Endodermal cell (in vitro differentiated cells): ENCODE measurements at places on chromosomes 1 and 21. TPM values are rescaled to one million over a fixed set of nuclear protein-coding genes. Genes with fewer than 3 reads are reported as not detected.

DNA sequence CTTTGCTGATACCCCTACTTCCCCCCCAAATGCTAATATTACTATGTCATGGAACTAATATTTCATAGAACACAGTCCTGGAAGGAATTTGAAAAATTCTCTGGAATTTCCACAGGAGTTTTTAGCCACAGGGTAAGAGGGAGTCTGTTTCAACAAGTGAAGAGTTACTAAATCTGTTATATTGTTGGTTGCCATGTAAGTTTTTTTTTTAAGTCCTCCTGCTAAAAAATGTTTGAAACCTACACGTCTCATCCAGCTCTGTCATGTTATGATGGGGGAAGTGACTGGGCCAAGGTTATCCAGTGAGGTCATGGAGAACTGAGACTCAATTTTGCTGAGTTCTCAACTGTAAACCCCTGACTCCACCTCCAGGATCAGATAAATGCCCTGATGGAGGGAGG, 60.8 kb upstream of the USP24 start:
- H3K4me1 ChIP-seq: no peaks in the 10 kb centered on the region
- H3K27me3 ChIP-seq: peaks cover under 1% of the 10 kb centered on the region
- H3K27ac ChIP-seq: no peak overlapping the region
- no peaks in the 10 kb centered on the region for H3K36me3 ChIP-seq
- DNase-seq: no peak

The C1QA gene
- not detected in 2 replicates for total RNA-seq

GRCh38 chr1:6029351-6029750, 16.3 kb upstream of the KCNAB2 start:
- no peaks in the 10 kb centered on the region for H3K27me3 ChIP-seq
- H3K4me3 ChIP-seq: no peak overlapping the region
- no peak for DNase-seq
- H3K27ac ChIP-seq: no peak overlapping the region

The HORMAD1 gene
- total RNA-seq: not detected in 3 replicates

DNA sequence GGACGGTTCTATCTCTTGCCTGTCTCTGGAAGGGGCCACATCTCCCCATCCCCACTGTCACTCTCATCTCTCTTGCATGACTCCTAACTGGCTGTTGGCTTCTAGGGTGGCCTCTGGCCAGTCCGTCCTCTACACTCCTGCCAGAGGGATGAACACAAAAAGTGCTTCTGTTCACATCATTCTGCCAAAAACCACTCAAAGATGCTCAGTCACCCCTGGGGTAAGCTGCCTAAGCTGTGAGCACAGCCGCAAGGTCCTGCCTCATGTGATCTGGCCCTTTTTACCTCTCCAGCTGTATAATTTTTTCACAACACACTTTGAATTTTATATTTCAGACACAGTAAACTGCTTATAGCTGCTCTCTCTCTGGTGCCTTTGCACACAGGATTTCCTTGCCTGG, 97.6 kb upstream of the CD34 start:
- H3K27ac ChIP-seq: no peak overlapping the region
- DNase-seq: no peak
- H3K4me3 ChIP-seq: no peak overlapping the region
- H3K36me3 ChIP-seq: no peaks in the 10 kb centered on the region

The FHL3 gene
- total RNA-seq: 20.6 and 21.3 TPM in 2 replicates

DNA sequence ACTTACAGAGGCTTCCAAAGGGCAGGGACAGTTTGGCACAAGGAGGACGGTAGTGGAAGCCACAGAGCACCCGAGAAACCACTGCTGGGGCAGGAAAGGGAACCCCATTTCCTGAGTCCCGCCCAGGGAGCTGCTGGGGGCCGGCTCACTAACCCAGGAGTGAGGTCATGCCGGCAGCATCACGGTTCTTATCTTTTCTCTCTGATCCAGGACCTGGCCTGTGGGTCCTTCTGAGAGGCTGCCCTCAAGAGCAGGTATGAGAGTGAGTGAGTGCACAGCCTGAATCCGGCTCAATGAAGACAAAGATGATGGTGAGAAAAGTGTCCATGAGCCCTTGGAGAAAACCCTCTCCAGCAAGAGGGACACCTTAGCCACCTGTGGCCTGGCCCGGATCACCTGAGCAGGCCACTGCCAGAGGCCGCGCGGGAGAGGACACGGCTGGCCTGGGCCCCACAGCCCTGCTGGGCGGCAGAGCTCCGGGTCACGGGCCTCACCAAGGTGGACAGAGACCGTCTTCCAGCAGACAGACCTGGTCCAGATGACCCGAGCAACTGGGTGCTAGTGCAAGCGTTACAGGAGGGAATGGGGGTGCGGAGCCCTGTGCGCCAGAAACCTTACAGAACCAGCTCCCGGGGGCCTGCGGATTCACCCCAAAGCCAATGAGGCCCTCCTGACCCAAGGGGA, 94.9 kb downstream of the RIPK4 start:
- H3K27ac ChIP-seq: no peak overlapping the region
- no peaks in the 10 kb centered on the region for H3K36me3 ChIP-seq
- no peak for DNase-seq
- no peaks in the 10 kb centered on the region for H3K27me3 ChIP-seq
- no peaks in the 10 kb centered on the region for H3K4me1 ChIP-seq

- H3K27me3 ChIP-seq: no peaks in the 10 kb centered on the region
- peaks cover 5% of the 10 kb centered on the region for H3K36me3 ChIP-seq
- peaks cover 36% of the 10 kb centered on the region for H3K4me1 ChIP-seq
- H3K27ac ChIP-seq: no peak overlapping the region
- DNase-seq: no peak
Observed at GRCh38 chr1:81848880-81849682, 48.3 kb downstream of the ADGRL2 start.

The RBP7 gene
- 2.6 and 3.6 TPM in 2 replicates for total RNA-seq

The PRKAA2 gene
- total RNA-seq: 13.2 to 15.8 TPM (median 15.3 TPM) in 3 replicates

- H3K27ac ChIP-seq: no peak overlapping the region
- DNase-seq: peak; percentile 69
- H3K36me3 ChIP-seq: no peaks in the 10 kb centered on the region
- H3K4me3 ChIP-seq: no peak overlapping the region
- no peaks in the 10 kb centered on the region for H3K27me3 ChIP-seq
- no peaks in the 10 kb centered on the region for H3K4me1 ChIP-seq
Observed at GRCh38 chr1:90809093-90809492, 92.0 kb upstream of the BARHL2 start.

DNA sequence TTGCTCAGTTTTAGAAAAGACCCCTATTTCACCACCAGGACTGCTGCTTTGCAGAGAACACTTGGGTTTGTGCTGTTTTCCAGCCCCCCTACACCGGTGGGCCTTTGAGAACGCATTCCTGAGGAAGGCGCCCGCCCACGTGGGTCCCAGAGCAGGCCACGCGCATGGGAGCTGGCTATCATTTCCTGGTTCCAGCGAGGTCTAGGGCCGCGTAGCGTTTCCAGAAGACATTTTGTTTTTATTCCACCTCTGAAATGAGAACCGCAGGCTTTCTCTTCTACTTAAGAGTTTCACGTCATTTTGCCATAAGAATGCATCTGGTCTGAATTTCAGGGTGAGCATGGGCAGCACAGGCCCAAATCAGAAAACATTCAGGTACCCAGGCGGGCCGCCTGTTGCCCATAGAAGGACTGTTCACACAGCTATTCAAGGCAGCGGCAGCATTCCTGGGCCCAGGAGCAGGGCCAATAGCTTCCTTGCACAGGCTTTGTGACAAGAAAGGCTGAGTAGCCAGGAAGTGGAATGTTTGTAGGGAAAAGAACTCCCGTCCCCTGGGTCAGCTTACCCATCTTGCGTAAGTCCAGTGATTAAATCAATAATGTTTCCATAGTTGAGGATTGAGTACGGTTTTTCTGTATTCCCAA, 1.4 kb upstream of the KLHL21 start:
- peaks cover 5% of the 10 kb centered on the region for H3K36me3 ChIP-seq
- peak overlapping the region; percentile 96 for H3K27ac ChIP-seq
- peaks cover 10% of the 10 kb centered on the region for H3K4me1 ChIP-seq
- no peaks in the 10 kb centered on the region for H3K27me3 ChIP-seq

The TNFRSF9 gene
- 0.07 TPM in 1 of 3 replicates, not detected in the others for total RNA-seq

GRCh38 chr1:15229707-15230131, 17.3 kb upstream of the FHAD1 start:
- no peak overlapping the region for H3K27ac ChIP-seq
- no peaks in the 10 kb centered on the region for H3K36me3 ChIP-seq
- no peak overlapping the region for H3K4me3 ChIP-seq
- no peak for DNase-seq
- H3K4me1 ChIP-seq: no peaks in the 10 kb centered on the region

DNA sequence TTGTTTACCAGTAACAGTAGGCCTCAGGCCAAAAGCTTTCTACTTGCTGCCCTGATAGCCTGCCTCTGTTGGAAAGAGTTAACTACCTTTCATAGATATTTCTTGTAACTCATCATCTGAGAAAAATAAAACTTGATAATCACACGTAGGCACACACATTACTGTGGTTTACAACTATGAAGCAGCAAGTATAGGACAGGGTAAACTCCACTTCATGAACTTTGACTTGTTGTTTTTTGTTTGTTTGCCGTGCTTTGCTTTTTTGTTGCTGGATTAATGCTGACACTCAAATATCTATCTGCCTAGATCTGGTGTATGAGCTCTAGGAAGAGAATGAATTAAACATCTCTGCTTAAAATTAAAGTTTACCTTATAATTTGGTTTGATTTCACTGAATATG, 924.7 kb upstream of the ADGRL2 start:
- H3K27me3 ChIP-seq: no peaks in the 10 kb centered on the region
- H3K36me3 ChIP-seq: no peaks in the 10 kb centered on the region
- H3K4me1 ChIP-seq: no peaks in the 10 kb centered on the region
- H3K4me3 ChIP-seq: no peak overlapping the region

The CSF1 gene
- 0.84 and 1.0 TPM in 2 replicates for total RNA-seq

The ZSWIM5 gene
- 8.8 to 11.1 TPM (median 9.6 TPM) in 3 replicates for total RNA-seq

GRCh38 chr1:16126160-16126559, 29.7 kb downstream of the EPHA2 start:
- H3K27ac ChIP-seq: no peak overlapping the region
- no peak overlapping the region for H3K4me3 ChIP-seq
- peak; percentile 26 for DNase-seq
- H3K36me3 ChIP-seq: peaks cover 85% of the 10 kb centered on the region

GRCh38 chr1:13825033-13825432, 125.0 kb downstream of the PRDM2 start:
- H3K27me3 ChIP-seq: peaks cover 21% of the 10 kb centered on the region
- no peak overlapping the region for H3K27ac ChIP-seq
- no peaks in the 10 kb centered on the region for H3K36me3 ChIP-seq
- no peak for DNase-seq

- peaks cover 1% of the 10 kb centered on the region for H3K4me1 ChIP-seq
- no peak overlapping the region for H3K4me3 ChIP-seq
- H3K27ac ChIP-seq: no peak overlapping the region
- no peaks in the 10 kb centered on the region for H3K27me3 ChIP-seq
- H3K36me3 ChIP-seq: no peaks in the 10 kb centered on the region
- DNase-seq: no peak
Observed at GRCh38 chr21:42887326-42887725, 5.8 kb upstream of the NDUFV3 start.

GRCh38 chr1:227156520-227156919, 161.8 kb downstream of the CDC42BPA start:
- H3K4me3 ChIP-seq: no peak overlapping the region
- H3K27ac ChIP-seq: no peak overlapping the region
- no peaks in the 10 kb centered on the region for H3K4me1 ChIP-seq
- DNase-seq: no peak

The CFAP107 gene
- not detected in 2 replicates for total RNA-seq

DNA sequence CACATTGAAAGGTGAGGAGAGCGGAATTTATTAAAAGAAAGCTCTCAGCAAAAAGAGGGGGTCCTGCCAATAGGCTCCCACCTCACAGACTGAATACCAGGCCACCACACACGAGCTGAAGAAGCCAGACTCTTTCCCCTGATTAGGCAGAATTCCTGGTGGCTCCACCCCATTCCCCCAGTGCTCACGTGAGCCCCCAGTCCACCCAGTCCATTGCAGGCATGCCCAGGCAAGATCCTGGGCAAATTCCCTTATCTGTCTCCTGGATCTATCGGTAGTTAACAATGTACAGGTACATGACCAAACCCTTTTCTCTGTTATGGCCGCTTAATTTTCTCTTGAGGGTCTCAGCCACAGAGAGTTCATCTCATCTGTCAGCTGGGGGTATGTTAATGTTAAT, 54.6 kb upstream of the BTG3 start:
- H3K36me3 ChIP-seq: no peaks in the 10 kb centered on the region
- no peak for DNase-seq
- no peak overlapping the region for H3K27ac ChIP-seq
- H3K4me3 ChIP-seq: no peak overlapping the region

DNA sequence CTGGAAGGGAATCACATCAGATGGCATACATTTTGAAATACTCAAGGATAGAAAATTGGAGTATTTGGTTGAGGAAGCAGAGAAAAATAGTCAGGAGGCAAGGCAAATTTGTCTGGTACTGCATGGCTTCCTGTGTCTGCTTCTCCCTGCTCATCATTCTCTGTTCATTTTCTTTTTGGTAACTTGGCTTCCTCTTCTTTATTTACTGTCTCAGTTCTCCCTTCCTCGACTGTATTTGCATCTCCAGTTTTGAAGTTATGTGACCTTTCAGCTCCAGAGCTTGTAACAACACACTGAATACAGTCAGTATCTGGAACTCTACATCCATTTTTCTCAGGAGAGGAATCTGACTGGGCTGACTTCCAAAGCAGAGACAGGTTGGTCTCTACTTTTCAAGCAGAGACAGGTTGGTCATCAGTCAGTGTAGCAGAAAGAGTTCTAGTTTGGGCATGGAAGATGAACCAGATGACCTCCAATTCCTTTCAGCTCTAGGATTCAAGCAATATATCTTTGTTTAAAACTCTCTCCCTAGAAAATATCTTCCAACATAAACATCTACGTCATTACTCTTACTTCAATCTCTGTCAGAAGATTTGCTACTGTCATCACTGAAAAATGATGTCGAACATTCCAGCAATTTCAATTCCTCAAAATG, 571.2 kb downstream of the ADGRL2 start:
- no peak for DNase-seq
- H3K27ac ChIP-seq: no peak overlapping the region
- H3K36me3 ChIP-seq: no peaks in the 10 kb centered on the region
- H3K4me1 ChIP-seq: no peaks in the 10 kb centered on the region
- H3K4me3 ChIP-seq: no peak overlapping the region

The GJA5 gene
- 0.28 to 2.0 TPM (median 1.4 TPM) in 3 replicates for total RNA-seq

DNA sequence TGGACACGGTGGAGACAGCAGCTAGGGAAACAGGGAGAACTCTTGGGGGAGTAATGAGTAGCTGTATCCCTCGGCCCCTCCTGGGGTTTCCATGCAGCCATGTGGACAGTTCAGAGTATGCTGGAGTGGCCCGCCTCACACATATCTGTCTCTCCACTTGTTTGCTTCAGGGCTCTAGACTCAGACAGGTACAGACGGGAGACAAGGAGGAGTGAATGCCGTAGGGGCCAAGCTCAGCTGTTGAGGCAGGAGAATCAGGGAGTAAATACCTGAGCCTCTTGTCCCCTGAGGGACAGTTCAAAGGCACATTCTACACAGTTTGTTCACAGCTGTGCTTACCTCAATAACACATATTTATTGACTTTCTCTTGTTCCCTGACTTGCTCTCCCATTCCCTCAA, 7.7 kb upstream of the PTGFRN start:
- H3K27ac ChIP-seq: no peak overlapping the region
- H3K27me3 ChIP-seq: no peaks in the 10 kb centered on the region
- no peaks in the 10 kb centered on the region for H3K36me3 ChIP-seq
